ENCODE measurements at places on chromosomes 5 and 9. TPM values are rescaled to one million over a fixed set of nuclear protein-coding genes. Genes with fewer than 3 reads are reported as not detected.

GRCh38 chr5:166909926-166910325, 1381.5 kb upstream of the WWC1 start:
- no peak for DNase-seq

DNA sequence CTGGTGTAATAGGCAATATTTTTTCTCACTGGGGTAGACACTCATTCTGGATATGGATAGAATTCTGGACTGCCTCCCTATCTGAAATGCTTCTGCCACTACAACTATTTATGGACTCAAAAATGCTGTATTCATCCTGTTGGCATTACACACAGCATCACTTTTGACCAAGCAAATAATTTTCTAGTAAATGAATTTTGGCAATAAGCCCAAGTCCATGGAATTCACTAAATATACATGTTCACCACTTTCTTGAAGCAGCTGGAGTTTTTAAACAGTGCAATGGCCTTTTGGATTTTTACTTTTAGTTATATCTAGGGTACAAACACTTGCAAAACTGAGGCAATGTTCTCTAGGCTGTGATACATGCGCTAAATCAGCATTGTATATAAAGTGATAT, 724.9 kb upstream of the EDIL3 start:
- DNase-seq = no peak

DNA sequence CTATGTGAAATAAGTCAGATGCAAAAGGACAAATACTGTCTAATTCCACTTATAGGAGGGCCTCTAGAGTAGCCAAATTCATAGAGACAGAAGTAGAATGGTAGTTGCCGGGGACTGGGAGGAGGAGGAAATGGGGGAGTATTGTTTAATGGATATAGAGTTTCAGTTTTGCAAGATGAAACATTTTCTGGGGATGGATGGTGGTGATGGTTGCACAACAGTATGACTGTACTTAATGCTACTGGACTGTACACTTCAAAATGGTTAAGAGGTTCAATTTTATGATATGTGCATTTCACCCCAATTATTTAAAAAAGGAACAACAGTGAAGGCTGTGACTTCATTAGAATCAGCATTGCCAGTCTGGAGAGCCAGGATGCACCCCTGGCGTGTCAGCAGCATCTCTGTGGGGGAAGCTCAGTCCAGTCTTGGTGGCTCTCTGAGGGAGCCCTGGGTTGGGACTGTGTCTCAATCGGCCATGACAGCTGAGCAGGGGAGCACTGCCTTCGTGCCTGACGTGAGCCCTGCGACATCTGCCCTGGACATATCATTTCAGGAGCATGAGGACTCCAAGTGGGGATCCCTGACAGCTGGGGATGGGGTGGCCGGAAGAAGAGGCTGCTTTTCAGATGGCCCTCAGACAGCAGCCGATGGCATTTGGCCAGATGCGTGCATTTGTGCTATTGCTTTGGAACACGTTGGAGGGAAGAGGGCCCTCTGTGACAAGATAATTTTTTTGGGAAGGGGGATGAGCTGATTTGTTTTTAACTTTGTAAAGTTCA, 130.8 kb upstream of the STC2 start:
- DNase-seq = no peak

GRCh38 chr9:115837618-115838017, 316.0 kb upstream of the PAPPA start:
- DNase-seq = no peak

- DNase-seq = no peak
Observed at GRCh38 chr5:153525536-153525935, 35.1 kb downstream of the GRIA1 start.

DOCK8 gene
- total RNA-seq = 9.5 TPM

STXBP1 gene
- 72.8 TPM for total RNA-seq

CCL27 gene
- not detected for total RNA-seq

ADAMTSL2 gene
- total RNA-seq = 27.7 TPM

All from right atrium auricular region (tissue), 2 donors.